Neural crest cell (in vitro differentiated cells): ENCODE measurements at places on chromosomes 7 and 10. TPM values are rescaled to one million over a fixed set of nuclear protein-coding genes. Genes with fewer than 3 reads are reported as not detected.

DNA sequence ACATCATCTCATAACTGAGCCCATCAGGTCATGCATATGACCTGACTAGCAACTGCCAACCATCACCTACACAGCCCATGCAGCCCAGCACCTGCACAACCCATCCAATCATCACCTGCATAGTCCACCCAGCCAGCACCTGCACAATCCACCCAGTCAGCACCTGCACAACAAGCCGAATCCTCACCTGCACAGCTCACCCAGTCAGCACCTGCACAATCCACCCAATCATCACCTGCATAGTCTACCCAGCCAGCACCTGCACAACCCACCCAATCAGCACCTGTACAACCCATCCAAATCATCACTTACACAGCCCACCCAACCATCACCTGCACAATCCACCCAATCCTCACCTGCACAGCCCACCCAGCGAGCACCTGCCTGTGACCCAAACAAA is 33.4 kb upstream of the WDFY4 start:
- DNase-seq, result no peak

- no peak for DNase-seq
Measured at GRCh38 chr10:115950320-115950719, 322.7 kb downstream of the GFRA1 start.

DNA sequence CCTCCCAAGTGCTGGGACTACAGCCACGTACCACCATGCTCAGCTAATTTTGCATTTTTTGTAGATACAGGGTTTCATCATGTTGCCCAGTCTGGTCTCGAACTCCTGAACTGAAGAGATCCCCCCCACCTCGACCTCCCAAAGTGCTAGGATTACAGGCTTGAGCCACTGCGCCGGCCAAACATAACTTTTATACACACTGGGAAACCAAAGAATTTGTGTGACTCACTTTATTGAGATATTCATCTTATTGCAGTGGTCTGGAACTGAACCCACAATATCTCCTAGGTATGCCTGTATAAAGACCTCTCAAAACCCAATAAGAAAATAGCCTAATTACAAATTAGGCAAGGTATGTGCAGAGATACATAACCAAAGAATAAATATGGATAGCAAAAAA is 182.6 kb upstream of the FEZF1 start:
- no peak for DNase-seq

DNA sequence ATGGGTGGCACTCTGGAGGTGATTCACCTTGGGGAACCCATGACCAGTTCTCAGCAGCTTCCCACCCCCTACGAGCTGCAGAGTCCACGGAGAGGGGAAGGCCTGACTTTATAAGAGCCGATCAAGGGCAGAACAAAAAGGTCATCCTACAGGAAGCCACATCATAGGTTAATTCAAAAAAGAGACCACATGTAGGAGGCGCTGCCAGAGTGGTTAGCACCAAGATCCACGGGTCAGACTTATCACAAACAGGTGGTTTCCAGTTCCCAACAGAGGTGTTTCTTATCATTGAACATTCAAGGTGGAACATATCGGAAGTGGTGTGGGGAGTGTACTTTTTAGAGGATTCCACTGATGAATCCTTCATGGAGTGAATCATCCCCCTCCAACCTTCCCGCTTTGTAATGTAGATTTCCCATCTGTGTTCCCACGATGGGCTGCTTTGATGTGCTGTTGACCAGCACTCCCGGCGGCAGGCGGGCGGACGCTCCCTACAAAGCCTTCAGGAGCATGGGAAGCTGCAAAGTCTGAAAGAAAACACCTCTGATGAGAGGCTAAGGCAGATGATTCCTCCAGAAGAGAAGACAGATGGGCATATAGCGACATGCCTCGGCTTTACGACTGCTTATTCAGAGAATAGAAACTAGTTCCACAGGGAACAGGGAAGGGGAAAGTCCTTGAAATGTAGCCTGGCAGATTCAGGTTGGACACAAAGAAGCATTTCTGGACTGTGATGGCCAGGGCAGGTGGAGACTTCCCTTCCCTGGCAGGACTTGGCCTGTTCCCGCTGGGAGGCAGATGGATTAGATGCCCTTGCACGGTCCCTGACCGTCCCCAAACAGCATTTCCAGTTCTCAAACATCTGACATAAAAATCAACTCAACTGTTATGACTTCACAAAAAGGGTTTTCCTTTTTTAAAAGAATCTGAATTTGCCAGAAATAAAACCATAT is 66.5 kb downstream of the AFAP1L2 start:
- DNase-seq, result peak; percentile 30

Gene DOCK4
- total RNA-seq, result 14.1 and 15.3 TPM in 2 replicates
